Activated naive CD8-positive, alpha-beta T cell treated with anti-CD3 and anti-CD28 coated beads, Interleukin-2, amount 10 ng/mL, durations not matched to agents 7 days and 5 days (primary cell): ENCODE measurements at places on chromosomes 2 and 18.
A peak's percentile ranks its signal among the peaks of the same experiment; 100 is the strongest.

DNA sequence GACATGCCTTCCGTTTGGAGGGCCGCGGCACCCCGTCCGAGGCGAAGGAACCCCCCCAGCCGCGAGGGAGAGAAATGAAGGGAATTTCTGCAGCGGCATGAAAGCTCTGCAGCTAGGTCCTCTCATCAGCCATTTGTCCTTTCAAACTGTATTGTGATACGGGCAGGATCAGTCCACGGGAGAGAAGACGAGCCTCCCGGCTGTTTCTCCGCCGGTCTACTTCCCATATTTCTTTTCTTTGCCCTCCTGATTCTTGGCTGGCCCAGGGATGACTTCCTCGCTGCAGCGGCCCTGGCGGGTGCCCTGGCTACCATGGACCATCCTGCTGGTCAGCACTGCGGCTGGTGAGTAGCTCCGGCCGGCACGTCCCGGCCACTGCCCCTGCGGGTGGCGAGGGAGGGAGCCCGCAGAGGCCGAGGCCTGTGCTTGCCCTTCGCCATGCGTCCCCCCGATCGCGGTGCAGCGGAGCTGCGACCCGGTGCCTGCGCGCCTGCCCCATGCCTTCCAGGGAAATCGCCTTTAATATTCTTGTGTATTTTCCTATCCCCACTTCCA is 1.2 kb downstream of the BMPR2 start:
- peak; percentile 41 for DNase-seq

DNA sequence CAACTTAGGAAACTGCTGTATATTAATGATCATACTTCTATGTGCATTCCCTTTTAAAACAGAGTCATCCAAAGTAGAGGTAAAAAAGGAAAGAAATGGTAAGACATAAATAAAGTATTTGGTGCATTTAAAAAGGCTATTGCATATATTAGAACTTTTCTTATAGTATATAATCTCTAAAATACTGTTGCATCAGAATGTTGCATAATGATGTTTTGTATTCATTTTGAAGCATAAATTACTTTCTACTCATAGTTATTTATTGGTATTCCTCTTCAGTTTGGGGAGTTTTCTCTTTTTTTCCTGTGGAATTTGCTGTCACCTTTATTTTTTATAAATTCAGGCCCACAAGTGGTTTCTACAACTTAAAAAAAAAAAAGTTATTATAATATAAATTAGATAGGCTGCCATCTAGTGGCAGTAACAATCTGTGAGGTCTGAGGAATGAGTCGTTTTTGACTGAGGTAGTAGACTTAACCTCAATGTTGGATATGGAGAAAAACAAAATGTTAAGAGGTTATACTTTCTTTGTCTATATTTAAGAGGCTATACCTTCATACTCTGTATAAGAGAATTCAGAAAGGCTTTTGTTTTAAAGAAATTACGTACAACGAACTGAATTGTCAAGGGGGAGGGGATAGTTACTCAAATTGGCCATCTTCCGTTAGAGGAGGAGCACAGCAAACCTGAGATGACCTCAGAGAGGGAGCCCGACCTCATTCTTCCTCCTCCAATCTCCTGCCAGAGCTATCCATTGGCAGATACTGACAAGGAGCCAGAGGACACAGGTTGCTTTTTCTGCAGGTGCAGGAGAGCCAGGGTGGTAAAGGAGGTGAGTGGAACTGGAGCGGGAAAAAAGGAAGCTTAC is 23.8 kb downstream of the ANKAR start:
- DNase-seq, result no peak

GRCh38 chr2:10002681-10003080 is 40.7 kb upstream of the KLF11 start:
- DNase-seq, result no peak

- DNase-seq, result no peak
Measured at GRCh38 chr18:36634573-36635216, 194.1 kb downstream of the TPGS2 start.

DNA sequence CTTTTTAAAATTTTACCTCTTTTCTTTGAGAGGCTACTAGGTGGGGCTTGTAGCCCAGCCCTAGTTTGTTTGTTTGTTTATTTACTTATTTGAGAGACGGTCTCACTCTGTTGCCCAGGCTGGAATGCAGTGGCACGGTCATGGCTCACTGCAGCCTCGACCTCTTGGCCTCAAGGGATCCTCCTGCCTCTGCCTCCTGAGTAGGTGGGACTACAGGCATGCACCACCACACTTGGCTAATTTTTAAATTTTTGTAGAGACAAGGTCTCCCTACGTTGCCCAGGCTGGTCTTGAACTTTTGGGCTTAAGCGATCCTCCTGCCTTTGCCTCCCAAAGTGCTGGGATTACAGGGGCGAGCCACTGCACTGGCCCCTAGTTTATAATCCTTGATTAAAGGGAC is 35.0 kb downstream of the ERLEC1 start:
- DNase-seq, result no peak

DNA sequence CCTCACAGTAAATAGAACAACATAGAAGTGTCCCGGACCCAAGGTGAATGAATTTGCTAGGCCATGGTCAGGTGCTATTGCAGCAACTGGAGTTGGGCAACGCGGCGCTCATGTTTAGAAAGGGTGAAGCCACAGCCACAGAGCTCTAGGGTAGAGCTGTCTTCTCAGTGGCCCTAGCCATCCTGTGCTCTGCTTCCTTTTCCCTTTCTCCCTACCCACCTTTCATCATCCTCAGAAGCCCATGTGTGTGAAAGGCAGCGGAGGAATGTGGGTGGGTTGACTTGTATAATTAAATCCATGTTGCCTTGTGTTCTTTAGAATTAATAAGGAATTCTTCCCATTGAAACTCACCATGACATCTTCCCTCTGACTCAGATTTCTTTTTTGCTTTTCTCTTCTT is 336.7 kb downstream of the OSR1 start:
- no peak for DNase-seq

GRCh38 chr18:9792565-9793245 is 84.6 kb downstream of the RAB31 start:
- DNase-seq, result peak; percentile 40

- no peak for DNase-seq
Measured at GRCh38 chr2:15010346-15010745, 377.8 kb downstream of the LRATD1 start.

DNA sequence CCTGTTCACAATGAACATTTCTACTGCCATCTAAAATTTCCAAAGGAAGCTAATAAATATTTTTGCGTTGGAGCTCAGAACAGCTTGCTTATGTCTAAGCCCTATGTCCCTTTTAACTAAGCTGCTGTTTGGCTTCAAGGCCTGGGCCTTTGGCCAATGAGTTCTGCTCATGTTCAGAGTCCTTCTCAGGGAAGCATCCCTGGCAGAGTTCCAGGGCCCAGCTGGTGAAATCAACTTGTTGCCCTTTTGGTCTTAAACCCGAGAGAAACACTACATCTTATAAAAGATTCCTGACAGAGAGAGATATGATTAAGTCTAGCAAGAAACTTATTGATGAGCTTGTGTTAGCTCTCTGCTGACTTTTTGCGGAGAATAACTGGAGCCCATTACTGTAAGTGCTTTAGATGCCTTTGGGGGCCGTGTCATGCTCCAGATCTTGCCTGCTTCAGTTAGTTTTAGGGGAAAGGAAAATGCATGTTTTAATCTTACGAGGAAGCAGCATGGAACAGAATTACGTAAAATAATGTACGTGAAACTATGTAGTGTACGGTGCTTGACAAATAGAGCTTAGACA is 102.5 kb upstream of the NOSTRIN start:
- DNase-seq, result no peak

- no peak for DNase-seq
Measured at GRCh38 chr2:120985997-120986651, 250.5 kb downstream of the GLI2 start.

DNA sequence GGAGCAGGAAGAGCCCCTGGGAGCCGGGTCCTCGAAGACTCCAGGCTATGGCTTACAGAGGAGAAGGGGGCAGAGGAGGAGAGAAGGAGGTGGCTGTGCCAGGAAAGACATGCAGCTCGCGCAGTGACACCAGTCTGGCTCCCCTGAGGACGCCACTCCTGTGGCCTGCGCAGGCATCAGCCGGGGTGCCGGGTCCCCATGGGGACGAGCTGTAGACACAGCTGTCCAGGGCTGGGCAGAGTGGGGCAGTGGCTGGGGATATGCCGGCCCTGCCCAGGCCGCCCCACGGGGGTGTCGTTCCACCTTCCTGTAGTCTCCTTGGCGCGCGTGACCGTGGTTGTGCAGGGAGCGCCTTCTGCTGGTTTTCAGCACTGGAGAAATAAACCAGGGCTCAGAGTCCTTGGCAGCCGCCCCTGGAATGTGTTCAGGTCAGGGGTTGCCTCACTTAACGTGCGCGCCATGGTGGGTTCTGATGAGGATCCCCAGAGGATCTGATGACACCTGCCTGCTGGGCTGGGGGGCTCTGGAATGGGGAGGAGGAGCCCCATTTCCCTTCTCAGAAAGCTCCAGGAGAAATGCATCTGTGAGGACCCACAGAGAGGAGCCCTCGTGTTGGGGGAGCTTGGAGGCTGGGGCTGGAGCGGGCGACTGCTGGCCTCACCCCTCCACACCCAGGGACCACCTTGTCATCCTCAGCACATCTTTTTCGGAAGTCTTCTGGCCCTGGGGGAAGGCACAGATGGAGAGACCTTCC is 26.7 kb downstream of the RAMP1 start:
- peak; percentile 25 for DNase-seq

DNA sequence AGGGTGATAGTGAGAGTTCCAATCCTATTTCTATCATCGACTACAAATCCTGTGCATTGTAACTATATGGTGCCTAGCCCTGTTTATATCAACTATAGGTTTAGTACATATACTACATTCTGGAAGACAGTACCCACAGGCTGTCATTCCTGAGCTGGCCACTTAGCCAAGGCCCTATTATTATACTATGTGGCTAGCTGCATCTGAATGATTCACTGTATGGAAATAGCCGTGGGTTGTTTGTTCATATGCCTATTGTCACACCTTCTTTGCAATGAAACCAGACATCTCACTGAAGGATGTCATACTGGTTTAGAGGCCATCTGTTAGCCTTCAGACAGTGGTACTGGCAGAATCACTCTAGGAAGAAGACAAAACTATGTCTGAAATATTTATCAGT is 62.3 kb upstream of the FSIP2 start:
- no peak for DNase-seq

DNA sequence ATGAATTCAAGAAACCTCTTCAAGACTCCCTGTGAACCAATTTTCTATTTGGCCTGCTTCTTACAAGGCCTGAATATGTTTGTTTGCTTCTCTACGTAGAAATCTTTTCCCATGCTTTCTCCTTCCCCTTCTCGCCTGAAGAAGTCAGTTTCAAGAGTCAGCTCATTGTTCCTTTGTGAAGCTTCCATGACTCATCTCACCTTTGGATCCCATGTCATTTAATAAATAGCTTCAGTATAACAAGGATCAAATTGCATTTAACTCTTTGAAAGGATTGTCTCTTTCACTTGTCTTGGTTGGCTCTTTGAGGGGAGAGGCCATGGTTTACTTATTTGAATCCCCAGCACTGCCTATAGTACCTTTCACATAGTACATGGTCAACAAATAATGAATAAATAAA is 28.4 kb downstream of the CPS1 start:
- no peak for DNase-seq

GRCh38 chr2:29977284-29977683 is 55.9 kb upstream of the ALK start:
- no peak for DNase-seq

DNA sequence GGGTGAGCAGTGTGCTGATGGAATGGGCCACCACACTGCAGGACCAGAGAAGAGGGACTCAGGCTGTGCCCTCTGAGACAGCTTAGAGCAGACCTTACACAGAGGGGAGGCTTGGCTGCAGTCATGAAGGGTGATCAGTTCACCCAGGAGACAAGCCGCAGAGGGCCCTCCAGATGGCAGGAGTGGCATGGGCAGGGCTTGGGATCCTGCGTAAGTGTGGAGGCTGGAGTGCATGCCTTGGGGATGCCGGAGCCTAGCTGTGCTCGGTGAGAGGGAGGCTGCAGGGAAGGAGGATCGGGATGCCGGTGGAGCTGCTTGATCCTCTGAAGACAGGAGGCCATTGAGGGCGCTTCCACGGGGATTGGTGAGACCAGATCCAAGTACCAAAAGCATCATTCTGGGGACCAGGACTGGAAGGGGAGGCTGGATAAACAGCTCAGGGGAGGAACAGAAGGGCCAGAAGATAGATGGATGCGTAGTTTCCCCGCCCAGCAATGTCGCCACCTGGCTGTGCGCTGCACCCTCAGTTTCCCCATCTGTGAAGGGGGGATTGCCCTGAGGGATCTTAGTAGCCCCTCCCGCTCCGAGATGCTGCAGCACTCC is 163.4 kb downstream of the INHBB start:
- DNase-seq, result no peak

- DNase-seq, result no peak
Measured at GRCh38 chr18:28768791-28769768, 592.1 kb upstream of the CDH2 start.
